GM12878 (cell line): ENCODE measurements at places on chromosomes 4 and X. TPM values are rescaled to one million over a fixed set of nuclear protein-coding genes. Genes with fewer than 3 reads are reported as not detected.

The PDLIM3 gene
- not detected in 2 replicates for total RNA-seq

The GLRA2 gene
- not detected in 2 replicates for total RNA-seq

The TLR6 gene
- total RNA-seq, result 19.1 and 22.4 TPM in 2 replicates

The ENAM gene
- 0.27 and 0.51 TPM in 2 replicates for total RNA-seq

The MAGEA8 gene
- total RNA-seq, result not detected in 2 replicates

The ARAP2 gene
- 28.3 and 32.0 TPM in 2 replicates for total RNA-seq

The CXXC4 gene
- total RNA-seq, result 11.1 and 12.0 TPM in 2 replicates

The GCNA gene
- total RNA-seq, result 1.0 and 1.3 TPM in 2 replicates

The AFF2 gene
- total RNA-seq, result not detected in 2 replicates

The CXCL8 gene
- total RNA-seq, result 0.23 and 0.43 TPM in 2 replicates

The CLNK gene
- 2.5 and 2.8 TPM in 2 replicates for total RNA-seq

The CT45A3 gene
- not detected in 2 replicates for total RNA-seq

The STX18 gene
- total RNA-seq, result 25.5 and 26.0 TPM in 2 replicates

The CNKSR2 gene
- total RNA-seq, result 0.18 TPM in 1 of 2 replicates, not detected in the other

The HSD17B13 gene
- not detected in 2 replicates for total RNA-seq

The SSX1 gene
- 0.15 TPM in 1 of 2 replicates, not detected in the other for total RNA-seq

The LNX1 gene
- total RNA-seq, result 1.4 and 1.5 TPM in 2 replicates

The WNK3 gene
- 0.05 and 0.15 TPM in 2 replicates for total RNA-seq

The TLR3 gene
- not detected in 2 replicates for total RNA-seq

The SPATA18 gene
- total RNA-seq, result 2.4 and 3.5 TPM in 2 replicates

The CXorf51A gene
- not detected in 2 replicates for total RNA-seq

The RASGEF1B gene
- 0.15 and 0.19 TPM in 2 replicates for total RNA-seq

The BMPR1B gene
- total RNA-seq, result not detected in 2 replicates

The DUSP21 gene
- total RNA-seq, result not detected in 2 replicates

The LRRC66 gene
- total RNA-seq, result 0.11 and 0.13 TPM in 2 replicates

The PLXNA3 gene
- total RNA-seq, result 19.2 and 26.8 TPM in 2 replicates

The SSX4B gene
- not detected in 2 replicates for total RNA-seq

The TMEM156 gene
- total RNA-seq, result 18.4 and 20.8 TPM in 2 replicates

The TCP11X2 gene
- not detected in 2 replicates for total RNA-seq

The RPS6KA3 gene
- total RNA-seq, result 17.7 and 20.9 TPM in 2 replicates

The CPZ gene
- total RNA-seq, result not detected in 2 replicates

The HSFX4 gene
- total RNA-seq, result not detected in 2 replicates

The SH3RF1 gene
- total RNA-seq, result 22.2 and 22.5 TPM in 2 replicates

The CXCL3 gene
- total RNA-seq, result not detected in 2 replicates

The BMP3 gene
- total RNA-seq, result 0.90 and 1.2 TPM in 2 replicates

The SPACA5 gene
- not detected in 2 replicates for total RNA-seq

The SHROOM4 gene
- total RNA-seq, result 0.03 TPM in 2 replicates

The CYTL1 gene
- total RNA-seq, result not detected in 2 replicates

The MANBA gene
- 13.6 and 13.8 TPM in 2 replicates for total RNA-seq

The NPNT gene
- 58.8 and 66.3 TPM in 2 replicates for total RNA-seq

The PSAPL1 gene
- not detected in 2 replicates for total RNA-seq

The DMRTC1 gene
- total RNA-seq, result not detected in 2 replicates

The GLRB gene
- not detected in 2 replicates for total RNA-seq

The GLUD2 gene
- total RNA-seq, result 0.10 and 0.13 TPM in 2 replicates

The STATH gene
- not detected in 2 replicates for total RNA-seq

The F11 gene
- not detected in 2 replicates for total RNA-seq
